ENCODE measurements at places on chromosomes 1 and 21. TPM values are rescaled to one million over a fixed set of nuclear protein-coding genes. Genes with fewer than 3 reads are reported as not detected.

DNA sequence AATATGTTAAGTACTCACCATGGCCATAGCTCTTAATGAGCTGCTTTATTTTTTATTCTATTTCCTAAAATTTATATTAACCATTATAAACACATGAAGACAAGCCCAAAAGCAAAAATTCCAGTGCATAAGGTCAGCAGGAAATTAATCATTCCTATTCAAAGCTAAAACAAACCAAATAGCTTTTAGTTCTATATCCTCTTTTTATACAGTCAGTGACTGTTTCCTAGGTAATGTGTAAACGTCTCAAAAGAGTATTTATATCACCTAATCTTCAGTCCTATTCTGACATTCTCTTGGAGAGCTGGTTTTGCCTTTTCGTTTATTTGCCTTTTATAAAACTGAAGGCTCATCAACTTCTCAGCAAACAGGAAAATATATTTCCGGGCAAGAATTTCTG, 4.2 kb downstream of the GOLPH3L start:
- no peak for DNase-seq

- DNase-seq, result no peak
Measured at GRCh38 chr21:42081931-42082381, 10.8 kb downstream of the UMODL1 start.

GRCh38 chr1:57835620-57836019, 411.8 kb upstream of the DAB1 start:
- no peak for DNase-seq

DNA sequence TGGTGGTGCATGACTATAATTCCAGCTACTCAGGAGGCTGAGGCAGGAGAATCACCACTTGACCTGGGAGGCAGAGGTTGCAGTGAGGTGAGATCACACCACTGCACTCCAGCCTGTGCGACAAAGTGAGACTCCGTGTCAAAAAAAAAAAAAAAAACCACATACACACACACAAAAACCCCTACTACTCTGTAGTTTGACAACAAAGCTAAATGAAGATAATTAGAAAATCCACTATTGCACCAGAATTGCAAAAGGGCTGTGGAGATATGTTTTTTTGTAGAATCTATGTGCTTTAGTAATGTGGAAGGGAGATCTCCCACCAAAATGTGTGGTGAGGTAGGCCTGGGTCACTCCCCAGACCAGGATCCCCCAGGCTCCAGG, 32.2 kb upstream of the KHDRBS1 start:
- DNase-seq, result no peak

GRCh38 chr1:232178191-232178590, 451.7 kb downstream of the SIPA1L2 start:
- no peak for DNase-seq

DNA sequence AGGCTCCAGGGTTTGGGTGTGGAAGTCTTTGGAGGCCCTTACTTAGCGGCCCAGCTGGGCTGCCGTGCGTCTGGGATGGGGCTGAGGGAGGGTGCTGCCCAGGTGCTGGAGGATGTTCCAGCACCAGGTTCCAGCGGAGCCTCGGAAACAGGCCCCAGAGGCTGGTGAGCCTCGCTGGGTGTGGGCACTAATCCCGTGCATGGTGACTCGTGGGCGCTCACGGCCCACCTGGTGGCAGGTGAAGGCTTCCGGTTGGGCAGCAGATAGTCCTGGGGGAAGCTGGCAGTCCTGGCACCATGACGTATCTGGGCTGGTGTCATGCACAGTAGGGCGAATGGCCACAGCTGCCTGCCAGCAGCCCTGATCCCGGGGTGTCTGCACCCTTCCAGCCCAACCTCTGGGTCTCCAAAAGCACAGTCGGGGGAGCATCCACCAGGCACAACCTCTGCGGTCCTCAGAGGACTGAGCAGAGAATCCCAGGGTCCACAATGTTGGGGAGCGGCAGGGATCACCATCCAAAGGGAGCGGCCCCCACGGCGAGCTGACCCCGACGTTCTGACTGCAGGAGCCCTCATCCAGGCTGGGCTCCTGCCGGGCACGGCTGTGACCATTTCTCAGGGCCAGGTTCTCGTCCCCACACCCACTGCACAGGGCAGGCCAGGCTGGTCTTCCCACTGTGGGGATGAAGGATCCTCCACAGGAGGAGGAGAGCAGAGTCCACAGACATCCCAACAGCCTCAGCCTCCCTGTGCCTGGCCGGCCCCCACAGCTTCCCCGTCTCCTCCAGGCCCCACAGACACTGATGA, 25.3 kb downstream of the FTCD start:
- no peak for DNase-seq

GRCh38 chr1:114353262-114353661, 157.7 kb downstream of the TRIM33 start:
- no peak for DNase-seq

DNA sequence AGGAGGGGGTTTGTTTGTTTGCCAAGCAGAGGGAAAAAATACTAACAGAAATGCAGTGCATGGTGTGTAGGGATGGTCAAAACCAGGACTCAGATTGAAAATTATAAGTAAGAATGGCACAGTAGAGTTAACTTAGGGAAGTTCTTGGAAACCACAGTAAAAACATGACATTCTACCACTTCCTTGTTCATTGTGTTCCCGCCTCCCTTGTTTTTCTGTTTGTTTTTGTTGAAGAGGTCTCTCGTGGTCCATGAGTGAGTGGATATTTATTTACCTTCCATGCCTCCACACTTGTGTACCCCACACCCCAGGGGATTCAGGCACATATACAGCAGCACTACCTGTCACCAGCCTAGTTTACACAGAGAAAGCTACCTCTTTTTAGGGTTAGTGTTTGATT, 69.6 kb downstream of the OLFML2B start:
- no peak for DNase-seq

GRCh38 chr21:41241341-41241740, 73.4 kb downstream of the BACE2 start:
- no peak for DNase-seq

- DNase-seq, result no peak
Measured at GRCh38 chr21:31670070-31670469, 10.6 kb downstream of the SOD1 start.

EXTL2 gene
- total RNA-seq, result 10.6 TPM

- no peak for DNase-seq
Measured at GRCh38 chr1:37069406-37069805, 35.1 kb upstream of the GRIK3 start.

DNA sequence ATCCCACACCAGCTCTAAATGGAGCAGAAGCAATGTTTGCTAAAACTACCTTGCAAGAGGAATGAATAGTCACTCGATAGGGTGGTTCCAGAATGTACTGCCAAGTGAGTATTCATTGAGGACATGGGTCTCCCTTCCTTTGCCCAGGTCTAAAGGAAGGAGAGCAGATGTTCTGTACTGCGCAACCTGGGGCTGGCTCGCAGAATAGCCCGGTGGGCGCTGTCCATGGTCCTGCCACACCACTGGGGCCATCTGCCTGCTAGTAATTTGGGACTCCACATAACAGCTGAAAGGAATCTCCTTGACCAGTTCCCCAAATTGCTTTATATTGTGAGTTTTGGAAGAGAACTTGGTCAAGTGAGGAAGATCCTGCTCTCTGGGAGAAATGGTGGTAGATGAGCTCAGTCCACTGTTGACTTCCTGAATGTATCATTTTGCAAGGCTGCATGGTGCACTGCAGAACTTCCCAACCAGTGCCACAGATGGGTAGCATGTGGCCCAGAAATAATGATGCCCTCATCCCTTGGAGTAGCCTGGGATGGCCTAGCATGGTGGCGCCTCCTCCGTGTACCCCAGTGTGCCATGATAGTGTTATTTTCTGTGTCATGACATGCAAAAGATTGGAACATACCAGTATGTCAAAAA, 5.7 kb downstream of the SLC6A17 start:
- DNase-seq, result peak; percentile 51

- DNase-seq, result no peak
Measured at GRCh38 chr1:82755671-82756070, 954.9 kb downstream of the ADGRL2 start.

GRCh38 chr1:89286549-89287180, 14.0 kb upstream of the GBP5 start:
- peak; percentile 64 for DNase-seq

- DNase-seq, result no peak
Measured at GRCh38 chr1:23356471-23357137, 12.5 kb upstream of the HNRNPR start.

- DNase-seq, result no peak
Measured at GRCh38 chr1:117335376-117336086, 31.7 kb upstream of the MAN1A2 start.

DNA sequence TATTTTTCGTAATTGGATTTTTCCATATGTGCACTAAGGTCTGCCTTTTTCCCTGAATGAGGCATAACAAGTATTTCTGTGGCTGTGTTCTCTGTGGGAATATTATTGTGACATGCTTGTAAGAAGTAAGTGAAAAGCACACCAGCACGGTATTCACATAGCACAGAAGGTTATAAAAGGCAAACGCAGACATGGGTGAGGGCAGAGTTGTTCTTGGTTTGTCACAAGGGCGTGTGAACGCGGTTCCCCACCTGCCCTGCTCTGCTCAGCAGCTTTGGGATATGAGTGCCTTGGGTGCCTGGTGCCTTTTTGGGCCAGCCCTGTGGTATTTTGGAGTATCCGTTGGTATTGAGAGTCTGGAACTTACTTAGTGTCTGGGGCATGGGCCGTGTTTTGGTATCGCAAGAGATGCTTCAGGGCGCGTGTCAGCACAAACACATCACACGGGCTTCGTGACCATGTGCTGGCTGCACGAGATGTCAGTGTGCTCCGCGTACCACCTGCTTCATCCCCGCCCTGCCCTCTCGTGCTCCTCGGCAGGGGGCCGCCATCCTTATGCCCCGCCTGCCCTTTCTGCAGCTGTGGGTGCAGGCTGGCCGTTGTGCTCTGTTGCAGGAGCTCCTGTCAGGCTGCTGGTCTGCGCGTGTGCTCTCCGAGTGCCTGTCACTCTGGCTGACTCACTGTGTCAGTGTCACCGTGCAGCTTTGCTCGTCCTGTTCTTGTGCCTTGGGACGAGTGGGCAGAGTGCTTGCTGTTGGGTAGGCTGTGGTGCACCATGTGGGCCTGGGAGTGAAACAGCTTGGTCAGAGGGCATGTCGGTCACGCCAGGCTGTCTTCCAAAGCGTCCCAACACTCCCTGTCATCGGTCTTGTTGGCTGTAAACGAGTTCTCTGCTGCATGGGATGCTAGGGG, 15.0 kb downstream of the SKI start:
- no peak for DNase-seq

NPHS2 gene
- 0.05 TPM for total RNA-seq

GRCh38 chr1:63318201-63318979, 4.0 kb upstream of the FOXD3 start:
- DNase-seq, result no peak

WNT2B gene
- total RNA-seq, result 0.42 TPM

DNA sequence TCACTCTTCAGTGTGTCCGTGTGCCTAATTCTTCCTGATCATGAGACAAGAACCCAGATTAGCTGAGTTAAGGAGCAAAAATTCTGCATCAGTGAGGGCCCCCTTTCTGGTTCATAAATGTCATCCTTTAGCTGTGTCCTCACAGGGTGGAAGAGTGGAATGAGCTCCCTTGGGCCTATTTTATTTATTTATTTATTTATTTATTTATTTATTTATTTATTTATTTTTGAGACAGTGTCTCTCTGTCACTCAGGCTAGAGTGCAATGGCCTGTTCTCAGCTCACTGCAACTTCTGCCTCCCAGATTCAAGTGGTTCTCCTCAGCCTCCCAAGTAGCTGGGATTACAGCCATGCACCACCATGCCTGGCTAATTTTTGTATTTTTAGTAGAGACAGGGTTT, 131.7 kb downstream of the PATJ start:
- DNase-seq, result no peak
